ENCODE measurements at places on chromosomes 6 and 20.
A peak's percentile ranks its signal among the peaks of the same experiment; 100 is the strongest.

- DNase-seq: no peak
Observed at GRCh38 chr6:19896693-19897010, 59.5 kb downstream of the ID4 start.

GRCh38 chr20:24730750-24731149 lies 218.3 kb upstream of the CST7 start:
- no peak for DNase-seq

DNA sequence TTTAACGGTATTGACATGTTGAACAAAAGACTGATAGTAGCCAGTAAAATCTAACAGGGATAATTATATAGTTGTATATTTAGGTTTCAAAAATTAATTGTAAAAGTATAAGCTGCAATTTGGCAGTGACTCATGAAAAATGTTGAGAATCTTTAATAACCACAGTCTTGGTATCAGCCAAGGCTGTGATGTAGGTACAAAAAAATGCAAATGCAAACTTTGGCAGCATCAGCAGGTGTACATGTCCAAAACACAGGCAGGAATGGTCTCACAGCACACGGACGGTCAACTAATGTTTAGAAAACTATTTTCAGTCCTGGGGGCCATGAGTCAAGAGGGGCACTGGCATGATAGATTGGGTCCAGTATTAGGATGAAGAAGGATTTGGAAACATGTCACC lies 58.5 kb upstream of the BEND3 start:
- DNase-seq: no peak

- DNase-seq: peak; percentile 94
Observed at GRCh38 chr6:137307163-137307854, 88.1 kb upstream of the IFNGR1 start.
